Thymus (tissue), 14 donors: ENCODE measurements at places on chromosomes 1 and 21. TPM values are rescaled to one million over a fixed set of nuclear protein-coding genes. Genes with fewer than 3 reads are reported as not detected.

- no peak for DNase-seq
Measured at GRCh38 chr1:30895944-30896660, 12.5 kb downstream of the SDC3 start.

GRCh38 chr1:241352401-241352800, 4.6 kb downstream of the RGS7 start:
- no peak for DNase-seq

DNA sequence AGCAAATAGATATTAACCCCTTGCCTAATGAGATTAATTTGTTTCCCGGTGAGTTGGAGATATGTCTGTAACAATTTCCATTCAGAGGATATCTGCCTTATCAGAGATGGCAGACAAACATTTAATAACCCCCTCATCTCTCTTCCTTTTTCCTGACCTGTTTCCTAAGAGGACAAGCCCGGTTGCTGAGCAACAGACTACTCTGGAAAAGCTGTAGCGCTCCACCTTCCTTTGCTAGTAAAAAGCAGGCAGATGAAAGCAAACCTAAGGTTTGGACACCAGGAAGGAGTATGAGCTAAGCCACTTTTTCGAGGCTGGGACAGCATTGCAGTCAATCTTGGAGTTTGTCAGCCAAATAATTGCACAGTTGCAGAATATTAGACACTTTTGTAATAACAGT, 82.4 kb downstream of the RGS21 start:
- DNase-seq: no peak

DNA sequence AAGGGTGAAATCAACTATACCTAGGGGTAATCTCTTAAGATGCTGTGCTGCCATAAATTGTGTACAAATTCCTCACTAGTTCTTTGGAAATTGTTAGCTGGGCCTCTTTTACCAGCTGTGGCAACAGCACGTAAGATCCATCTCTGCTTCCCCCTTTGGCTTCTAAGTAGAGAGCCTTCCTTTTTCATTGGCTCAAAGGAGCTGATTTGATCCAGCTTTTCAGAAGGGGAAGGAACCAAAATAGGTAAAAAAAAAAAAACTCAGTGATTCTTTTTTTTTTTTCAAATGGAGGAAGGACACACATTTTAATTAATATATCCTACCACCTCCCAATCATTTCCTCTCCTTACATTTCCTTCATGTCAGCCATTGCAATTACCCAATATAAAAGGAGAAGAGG, 4.0 kb upstream of the RCAN1 start:
- DNase-seq: no peak

Gene GPR37L1
- total RNA-seq: under 0.01 TPM
